ENCODE measurements at places on chromosomes 3 and 15. TPM values are rescaled to one million over a fixed set of nuclear protein-coding genes. Genes with fewer than 3 reads are reported as not detected.

ANKUB1 gene
- total RNA-seq: 0.51 TPM

- DNase-seq: no peak
Observed at GRCh38 chr3:152104847-152105415, 163.8 kb upstream of the MBNL1 start.

MCTP2 gene
- total RNA-seq: 5.9 TPM

GOLGA8J gene
- not detected for total RNA-seq

GRCh38 chr3:42148982-42149432, 57.9 kb downstream of the TRAK1 start:
- DNase-seq: peak; percentile 65

- DNase-seq: no peak
Observed at GRCh38 chr3:170207717-170208116, 14.5 kb upstream of the PRKCI start.

ATP13A4 gene
- total RNA-seq: not detected

- no peak for DNase-seq
Observed at GRCh38 chr3:89264037-89264560, 156.7 kb downstream of the EPHA3 start.

DNA sequence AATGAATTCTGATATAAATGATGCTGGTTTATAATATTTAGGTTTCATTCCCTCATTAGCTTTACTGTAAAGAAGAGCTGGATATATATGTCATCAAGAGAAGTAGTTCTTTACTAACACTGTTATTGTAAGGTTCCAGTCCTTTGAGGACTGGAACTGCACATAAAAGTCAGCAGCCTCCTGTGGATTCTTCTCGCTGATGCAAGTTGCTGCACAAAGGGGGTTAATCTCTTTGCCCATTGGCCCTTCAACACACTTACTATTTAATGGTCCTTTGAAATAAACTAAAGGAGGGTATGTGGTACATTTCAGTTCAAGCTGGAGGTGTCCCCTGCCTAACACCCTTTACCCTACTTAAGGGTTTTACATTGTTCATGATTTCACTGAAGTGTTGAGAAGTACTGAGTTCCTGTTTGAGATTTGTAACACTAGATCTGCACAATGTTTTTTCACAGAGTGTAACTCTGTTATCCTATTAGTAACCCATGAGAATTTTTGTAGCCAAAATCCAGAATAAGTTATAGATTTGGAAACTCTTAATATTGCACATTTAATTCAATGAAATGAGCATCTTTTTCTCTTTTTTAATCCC, 43.9 kb downstream of the NR2C2 start:
- no peak for DNase-seq
